Activated naive CD4-positive, alpha-beta T cell treated with anti-CD3 and anti-CD28 coated beads for 36 hours (primary cell): ENCODE measurements at places on chromosomes 6 and 20. TPM values are rescaled to one million over a fixed set of nuclear protein-coding genes. Genes with fewer than 3 reads are reported as not detected.

The OR14J1 gene
- total RNA-seq = not detected

DNA sequence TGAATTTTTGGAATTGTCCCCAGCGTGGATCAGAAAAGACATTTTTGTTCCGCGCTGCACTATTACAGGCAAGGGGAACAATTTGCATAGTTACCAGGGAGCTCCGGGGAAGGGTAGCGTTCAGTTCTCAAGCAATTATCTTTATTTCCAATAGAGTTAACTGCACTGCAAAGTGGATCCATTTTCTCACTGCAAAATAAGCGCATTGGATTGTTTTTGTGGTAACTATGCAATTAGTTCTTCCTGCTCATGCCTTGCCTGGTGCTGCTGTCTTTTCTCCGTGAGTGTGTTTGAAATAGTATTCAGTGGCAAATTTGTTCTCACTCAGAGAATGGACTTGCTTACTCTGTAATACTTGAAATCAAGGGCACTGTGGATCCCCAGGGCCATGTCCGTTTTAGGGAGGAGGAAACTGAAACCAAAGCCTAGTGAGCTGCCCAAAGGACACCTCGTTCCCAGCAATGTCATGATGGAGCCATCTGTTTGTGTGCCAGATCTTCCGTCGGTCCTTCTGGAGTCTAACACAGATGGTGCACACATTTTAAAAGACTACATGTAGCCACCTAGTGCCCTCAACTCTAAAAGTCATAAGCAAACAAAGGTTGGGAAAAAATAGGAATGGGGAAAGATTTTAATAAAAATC, 7.4 kb upstream of the PCK1 start:
- no peak for DNase-seq

DNA sequence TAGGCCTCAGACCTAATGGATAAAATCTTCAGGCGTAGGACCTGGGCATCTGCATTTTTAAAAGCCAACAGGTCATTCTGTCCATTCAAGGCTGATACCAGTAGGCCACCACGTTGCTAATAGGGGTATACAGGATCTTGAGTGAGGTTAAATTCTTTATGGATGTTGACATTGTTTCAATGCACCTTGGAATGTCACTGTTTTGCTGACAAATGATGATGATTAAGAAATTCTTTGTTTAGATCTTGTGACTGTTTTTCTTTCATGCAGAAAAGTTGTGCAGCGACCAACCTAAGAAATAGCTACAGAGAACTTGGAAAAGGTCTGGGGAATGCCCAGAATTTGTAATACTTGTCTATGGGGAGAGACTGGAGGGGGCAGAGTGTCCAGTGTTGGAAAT, 101.1 kb upstream of the CLDN20 start:
- DNase-seq = no peak

The PSORS1C2 gene
- not detected for total RNA-seq

The C6orf52 gene
- total RNA-seq = 1.3 TPM

The CLPSL2 gene
- total RNA-seq = not detected

DNA sequence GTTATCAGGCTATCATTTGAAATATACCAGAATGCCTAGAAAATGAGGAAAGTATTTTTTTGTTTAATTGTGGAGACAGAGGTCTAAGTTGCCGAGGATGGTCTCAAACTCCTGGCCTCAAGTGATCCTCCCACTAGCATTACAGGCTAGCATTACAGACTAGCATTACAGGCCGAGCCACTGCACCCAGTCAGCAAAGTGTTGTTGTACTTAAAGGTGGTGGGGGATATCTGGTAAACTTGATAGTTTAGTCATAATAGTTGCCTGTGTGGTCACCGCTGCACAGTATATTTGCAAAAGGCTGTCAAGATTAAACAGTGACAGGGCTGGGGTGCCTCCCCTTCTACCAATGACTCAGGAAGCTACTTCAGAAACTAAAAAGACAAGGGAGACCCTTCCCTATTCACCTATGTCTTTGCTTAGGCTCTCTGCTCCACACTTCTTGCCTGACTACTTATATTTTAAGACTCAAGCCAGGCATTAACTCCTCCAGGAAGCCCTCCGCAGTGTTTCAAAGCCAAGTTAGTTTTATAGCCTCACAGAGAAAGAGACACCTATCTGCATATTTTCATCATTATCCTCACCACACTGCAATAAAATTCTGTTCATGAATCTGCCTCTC, 3.1 kb upstream of the AKIRIN2 start:
- DNase-seq = peak; percentile 74

The TRERF1 gene
- 6.9 TPM for total RNA-seq

The GABRR2 gene
- total RNA-seq = not detected
